D341Med (cell line): ENCODE measurements at places on chromosomes 1 and 21.
A peak's percentile ranks its signal among the peaks of the same experiment; 100 is the strongest.

GRCh38 chr21:40936178-40936577 is 89.2 kb upstream of the DSCAM start:
- no peak for DNase-seq

DNA sequence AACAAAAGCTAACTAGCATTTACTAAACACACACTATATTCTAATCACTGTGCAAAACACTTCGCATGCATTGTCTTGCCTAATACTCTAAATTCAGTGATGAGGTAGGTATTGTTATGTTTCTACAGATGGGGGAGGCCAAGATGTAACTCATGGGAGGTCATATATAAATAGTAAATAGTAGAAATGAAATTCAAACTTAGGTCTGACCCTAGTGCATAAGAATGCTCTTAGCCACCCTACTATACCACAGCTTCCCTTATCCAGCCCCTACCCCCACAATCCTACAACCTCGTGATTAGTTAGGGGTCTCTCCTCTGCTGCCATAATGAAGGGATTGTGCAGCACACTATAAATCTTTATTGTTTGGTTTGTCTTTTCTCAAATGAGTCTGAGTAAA is 3.3 kb downstream of the PFDN2 start:
- no peak for DNase-seq

- no peak for DNase-seq
Observed at GRCh38 chr1:48887796-48888195, 111.1 kb upstream of the BEND5 start.

DNA sequence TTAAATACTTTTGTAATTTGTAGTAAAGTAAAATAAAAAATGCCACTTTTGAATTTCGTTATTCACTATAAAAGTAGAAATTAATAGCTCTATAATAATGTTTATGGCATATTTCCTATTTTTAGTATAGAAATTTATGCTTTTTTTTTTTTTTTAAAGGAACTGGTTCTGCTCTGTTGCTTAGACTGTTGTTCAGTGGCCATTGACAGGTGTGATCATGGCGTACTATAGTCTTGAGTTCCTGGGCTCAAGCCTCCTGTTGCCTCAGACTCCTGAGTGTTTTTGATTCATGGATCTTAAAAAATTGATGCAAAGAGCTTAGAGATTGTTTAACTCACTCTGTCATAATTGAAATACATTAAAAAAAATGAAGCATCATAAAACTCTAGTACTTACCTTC is 53.6 kb downstream of the RPS6KC1 start:
- no peak for DNase-seq

- no peak for DNase-seq
Observed at GRCh38 chr1:212487286-212487685, 54.6 kb downstream of the NENF start.

GRCh38 chr1:247332215-247332622 is 552 bp upstream of the ZNF496 start:
- peak; percentile 90 for DNase-seq

- DNase-seq: peak; percentile 6
Observed at GRCh38 chr1:230800891-230801840, 54.0 kb downstream of the CAPN9 start.

DNA sequence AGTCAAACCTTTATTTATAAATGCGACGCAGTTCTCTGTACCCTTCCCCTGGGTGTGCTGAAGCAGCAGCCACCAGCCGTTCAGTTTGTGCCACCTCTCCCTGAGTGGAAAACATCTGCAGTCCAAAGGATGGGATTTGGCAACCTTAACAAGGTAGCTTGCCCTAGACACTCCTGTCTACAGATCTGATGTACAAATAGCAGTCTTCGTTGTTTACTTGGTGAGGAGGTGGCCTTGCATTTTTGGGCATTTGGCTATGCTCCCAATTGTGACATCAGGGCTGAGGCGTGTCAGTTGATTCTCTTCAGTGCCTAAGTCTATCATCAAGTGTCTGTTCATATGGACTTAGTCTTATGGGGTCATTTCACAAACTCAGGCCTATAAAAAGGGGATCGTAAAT is 59.8 kb downstream of the KDM1A start:
- DNase-seq: no peak

DNA sequence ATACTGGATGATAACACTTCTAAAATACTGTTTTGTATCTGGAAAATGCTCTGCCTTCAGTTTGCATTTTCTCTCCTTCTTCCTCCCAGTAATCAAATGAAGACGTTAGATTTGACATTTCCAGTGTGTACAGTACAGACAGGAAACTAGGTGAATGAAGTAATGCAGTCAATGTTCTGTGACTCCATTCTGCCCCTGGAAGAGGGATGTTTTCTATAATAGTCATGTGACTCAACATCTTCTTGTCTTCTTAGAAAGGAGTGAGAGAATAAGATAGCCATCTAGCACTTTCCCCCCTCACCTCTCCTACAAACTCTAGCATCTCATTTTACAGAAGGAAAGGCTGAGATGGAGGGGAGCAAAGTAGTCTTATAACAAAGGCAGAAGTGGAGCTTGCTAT is 77.6 kb downstream of the DDR2 start:
- no peak for DNase-seq

GRCh38 chr1:28280977-28281381 is 21.7 kb downstream of the SESN2 start:
- no peak for DNase-seq

- DNase-seq: peak; percentile 85
Observed at GRCh38 chr1:6245869-6246496, 2.0 kb downstream of the HES3 start.

DNA sequence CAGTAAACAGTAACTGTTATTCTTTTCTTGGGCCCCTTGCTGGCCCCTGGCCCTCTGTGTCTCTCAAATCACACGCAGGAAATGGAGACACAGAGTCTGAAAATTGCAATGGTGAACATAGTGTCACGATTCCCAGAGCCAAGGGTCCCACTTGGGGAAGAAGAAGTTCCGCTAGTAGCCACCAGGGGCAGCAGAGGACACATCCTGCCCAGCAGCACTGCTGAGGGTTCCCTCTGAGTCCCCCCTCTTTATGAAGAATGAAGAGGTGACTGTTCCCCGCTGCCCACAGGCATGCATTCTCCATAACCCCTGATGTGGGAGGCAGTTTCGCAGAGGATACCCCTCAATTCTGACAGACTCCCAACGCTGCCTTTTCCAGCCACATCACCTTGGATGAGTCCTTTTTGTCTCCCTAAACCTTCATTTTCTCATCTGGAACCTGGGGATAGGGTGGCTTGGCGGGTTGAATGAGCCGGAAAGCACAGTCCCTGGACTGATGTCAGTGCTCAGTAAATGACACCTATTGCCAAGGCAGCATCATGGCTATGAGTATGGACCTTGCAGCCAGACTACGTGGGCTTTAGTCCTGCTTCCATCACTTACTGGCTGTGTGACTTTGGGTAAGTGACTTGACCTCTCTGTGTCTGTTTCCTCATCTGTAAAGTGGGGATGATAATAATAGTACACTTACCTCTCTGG is 238.0 kb upstream of the TMEM51 start:
- DNase-seq: peak; percentile 62

GRCh38 chr1:204420039-204421004 is 8.7 kb upstream of the PPP1R15B start:
- DNase-seq: no peak

DNA sequence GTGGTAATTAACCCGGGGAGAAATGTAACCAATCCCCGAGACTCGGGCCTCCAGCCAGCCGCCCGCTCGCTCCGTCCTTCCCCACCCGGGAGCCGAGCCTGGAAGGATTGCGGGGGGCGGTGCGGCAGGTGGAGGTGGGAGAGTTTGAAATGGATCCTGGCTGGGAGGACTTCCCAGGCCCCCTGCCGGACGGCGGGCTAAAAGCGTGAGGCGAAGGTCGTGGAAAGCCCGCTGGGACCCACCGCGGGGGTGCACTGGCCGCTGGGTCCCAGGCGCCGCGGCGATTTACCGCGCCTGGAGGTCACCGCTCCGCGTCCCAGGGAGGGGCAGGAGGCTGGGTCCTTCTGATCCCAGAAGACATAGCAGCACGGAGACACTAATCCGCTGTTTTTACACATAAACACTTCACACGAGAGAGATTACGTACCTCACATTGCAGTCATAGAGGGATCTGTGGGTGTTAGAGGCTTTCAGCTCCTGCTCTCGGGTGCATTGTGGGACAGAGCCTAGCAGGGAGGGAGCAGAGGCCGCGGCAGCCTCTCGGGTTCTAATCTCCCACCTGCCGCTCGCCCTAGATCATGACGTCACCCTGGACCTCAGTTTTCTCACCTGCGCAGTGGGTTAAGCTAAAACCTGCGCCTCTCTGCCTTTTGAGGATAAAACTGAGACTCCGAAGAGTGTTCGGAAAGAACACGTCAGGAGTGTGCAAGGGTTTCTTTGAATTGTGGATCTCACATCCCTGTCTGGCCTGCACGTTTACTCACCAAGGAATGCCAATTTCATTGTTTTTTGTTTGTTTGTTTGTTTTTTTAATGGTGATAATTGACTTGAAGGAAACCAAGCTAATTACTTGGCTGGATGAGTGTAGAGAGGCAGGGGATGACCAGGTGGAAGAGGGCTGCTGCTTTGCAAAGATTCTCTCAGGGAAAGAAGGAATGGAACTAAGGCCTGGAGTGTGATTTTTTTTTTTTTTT is 17.1 kb upstream of the TMEM9 start:
- peak; percentile 92 for DNase-seq

DNA sequence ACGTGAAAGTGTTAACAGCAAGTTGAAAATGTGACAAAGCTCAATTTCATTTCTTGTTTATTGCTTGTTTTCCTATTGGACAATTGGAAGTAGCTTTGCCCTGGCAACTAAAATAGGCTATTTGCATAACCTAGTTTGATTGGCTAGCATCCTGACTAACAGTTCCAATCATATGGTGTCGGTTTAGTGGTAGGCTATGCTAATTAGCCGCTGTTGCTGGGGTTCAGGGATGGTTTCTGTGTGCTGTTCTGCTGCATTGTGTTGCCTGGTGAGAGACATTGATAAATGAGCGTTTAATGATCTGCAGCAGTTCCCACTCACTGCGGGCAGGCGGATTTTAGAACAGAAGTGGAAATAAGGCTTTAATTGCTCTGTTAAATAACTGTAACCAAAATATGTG is 68.5 kb downstream of the DYRK1A start:
- peak; percentile 85 for DNase-seq
